ENCODE measurements at places on chromosomes 12 and 14.

- no peak for DNase-seq
Measured at GRCh38 chr14:68368850-68369249, 424.0 kb downstream of the ZFP36L1 start.

DNA sequence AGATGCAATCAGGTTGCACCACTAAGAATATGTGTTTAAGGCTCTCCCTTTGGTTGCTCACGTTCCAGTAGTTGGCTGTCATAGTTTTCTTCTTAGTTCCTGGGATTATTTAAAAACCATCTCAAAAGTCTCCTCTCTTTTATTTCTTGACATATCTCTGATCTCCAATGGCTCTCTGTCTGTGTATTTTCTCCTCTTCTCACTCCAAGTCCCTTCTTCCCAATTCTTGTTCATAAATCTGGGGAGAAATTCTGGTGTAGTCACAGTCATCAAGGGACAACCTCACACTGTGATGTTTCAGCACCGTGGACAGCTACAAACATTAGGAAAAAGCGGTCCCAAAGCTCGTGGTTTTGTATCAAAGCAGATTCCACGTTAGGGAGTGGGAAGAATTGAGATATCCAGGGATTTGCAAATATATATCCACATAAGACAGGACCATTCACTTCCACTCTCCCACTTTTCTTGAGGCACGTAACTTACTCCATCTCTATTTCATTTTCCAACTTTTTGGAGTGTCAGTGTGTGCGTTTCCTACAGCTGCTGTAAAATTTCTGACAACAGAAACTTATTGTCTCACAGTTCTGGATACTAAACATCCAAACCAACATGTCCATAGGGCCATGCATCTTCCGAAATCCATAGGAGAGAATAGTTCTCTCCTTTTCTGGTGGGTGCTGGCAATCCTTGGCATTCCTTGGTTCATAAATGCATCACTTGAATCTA is 80.6 kb upstream of the TMEM233 start:
- DNase-seq = no peak

GRCh38 chr14:66330228-66330627 is 155.9 kb upstream of the CCDC196 start:
- DNase-seq = no peak

GRCh38 chr12:92237762-92238523 is 92.3 kb upstream of the BTG1 start:
- DNase-seq = no peak

GRCh38 chr14:28052251-28052650 is 714.3 kb upstream of the FOXG1 start:
- DNase-seq = no peak
